ENCODE measurements at places on chromosomes 12 and 14.

DNA sequence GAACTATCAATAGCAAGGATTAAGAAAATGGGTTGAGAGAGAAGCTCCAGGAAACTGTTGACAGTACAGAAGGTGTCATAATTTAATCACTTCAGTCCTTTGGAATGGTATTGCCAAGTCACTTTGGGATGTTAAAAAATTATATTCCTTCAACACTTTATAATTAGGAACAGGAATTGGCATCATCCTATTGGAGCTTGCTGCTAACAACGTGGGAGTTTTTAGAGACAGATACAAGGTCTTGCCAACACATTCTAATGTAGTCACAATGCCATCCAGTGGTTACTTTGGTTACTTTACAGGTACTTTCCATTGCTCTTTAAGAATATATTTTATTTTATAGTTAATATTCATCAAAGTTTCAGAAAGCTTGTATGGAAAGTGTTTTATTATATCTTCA lies 310.1 kb downstream of the SYT1 start:
- no peak for DNase-seq

DNA sequence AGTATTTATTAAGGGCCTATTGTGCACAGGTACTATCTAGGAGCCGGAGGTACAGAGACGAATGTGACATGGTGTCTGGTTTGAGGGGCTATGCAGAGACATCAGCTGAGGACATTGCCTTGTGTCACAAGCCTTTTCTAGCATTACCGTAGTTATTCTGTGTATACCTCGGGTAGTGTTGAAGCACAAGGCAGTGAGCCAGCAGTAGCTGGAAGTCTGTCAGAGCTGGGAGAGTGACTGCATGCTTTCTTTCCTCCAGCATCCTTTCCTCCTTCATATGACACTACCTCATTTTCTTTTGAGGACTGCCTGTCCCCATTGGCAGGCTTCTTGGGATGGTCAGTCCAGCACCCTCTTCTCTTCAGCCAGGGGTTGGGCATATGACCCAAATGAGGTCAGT lies 77.0 kb downstream of the POLR3B start:
- no peak for DNase-seq

- no peak for DNase-seq
Measured at GRCh38 chr14:97848317-97848980, 1051.3 kb downstream of the VRK1 start.

DNA sequence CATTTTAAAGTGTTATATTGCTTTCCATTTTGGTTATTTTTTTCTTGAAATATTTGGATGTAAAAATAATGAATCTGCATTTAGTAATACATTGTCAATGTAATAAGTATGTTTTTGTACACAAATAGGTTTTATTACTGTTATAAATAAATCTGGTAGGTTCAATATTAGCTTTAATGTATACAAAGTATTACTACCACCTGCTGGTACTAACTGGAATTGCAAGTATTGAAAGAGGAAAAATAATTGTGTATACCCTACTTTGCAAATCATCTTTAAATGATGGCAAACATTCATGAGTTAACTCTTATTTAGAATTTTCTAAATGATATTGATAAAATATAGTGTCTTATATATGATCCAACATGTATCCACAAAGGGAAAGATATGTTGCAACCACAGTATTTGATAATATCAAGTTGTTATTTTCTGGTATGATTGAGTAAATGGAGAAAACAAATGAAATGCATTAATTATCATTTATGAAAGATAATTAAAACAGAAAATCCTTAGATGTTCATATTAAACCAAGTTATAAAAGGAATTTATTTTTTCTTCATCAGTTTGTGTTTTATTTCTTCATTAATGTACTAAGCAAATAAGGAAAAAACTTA lies 3.2 kb downstream of the OR4K2 start:
- DNase-seq, result no peak

DNA sequence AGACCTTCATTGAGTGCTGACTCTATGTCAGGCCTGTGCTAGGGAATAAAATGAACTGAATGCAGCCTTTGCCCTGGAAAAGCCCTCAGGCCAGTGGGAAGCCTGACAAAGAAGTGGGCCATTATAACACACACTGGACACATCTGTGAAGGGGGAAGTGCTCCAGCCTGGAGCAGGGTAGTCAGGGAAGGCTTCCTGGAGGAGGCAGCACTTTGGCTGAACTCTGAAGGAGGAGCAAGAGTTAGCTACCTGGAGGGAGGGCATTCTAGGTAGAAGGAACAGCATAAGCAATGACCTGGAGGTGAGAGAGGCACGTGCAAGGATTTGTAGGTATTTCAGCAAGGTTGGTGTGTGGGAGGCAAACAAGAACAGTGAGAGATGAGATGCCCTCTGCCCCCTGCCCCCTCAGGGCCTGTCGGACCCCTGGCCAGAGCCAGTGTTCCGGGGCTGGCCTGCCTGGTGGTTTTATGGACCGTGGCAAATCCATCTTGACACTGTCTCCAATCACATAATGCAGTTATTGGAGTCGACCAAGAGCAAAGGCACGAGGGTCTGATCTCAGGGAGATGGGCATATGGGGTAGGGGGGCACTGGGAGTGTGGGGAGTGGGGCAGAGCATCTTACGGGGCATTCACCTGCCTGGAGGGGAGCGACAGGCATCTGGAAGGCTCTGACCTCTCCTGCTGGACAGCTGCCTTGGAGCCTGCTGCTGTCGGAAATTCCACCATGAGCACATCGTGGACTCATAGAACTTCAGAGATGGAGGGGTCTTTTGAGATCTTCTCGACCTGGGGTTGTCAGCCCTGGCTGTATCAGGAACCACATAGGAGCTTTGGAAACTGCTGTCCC lies 2.7 kb upstream of the FAM222A start:
- DNase-seq, result no peak

GRCh38 chr12:2677142-2677880 lies 117.5 kb upstream of the FKBP4 start:
- no peak for DNase-seq

- DNase-seq, result no peak
Measured at GRCh38 chr12:88896958-88897357, 316.7 kb upstream of the KITLG start.

- no peak for DNase-seq
Measured at GRCh38 chr14:81096656-81097055, 124.1 kb downstream of the GTF2A1 start.

GRCh38 chr14:91375720-91376452 lies 41.7 kb downstream of the CCDC88C start:
- no peak for DNase-seq

DNA sequence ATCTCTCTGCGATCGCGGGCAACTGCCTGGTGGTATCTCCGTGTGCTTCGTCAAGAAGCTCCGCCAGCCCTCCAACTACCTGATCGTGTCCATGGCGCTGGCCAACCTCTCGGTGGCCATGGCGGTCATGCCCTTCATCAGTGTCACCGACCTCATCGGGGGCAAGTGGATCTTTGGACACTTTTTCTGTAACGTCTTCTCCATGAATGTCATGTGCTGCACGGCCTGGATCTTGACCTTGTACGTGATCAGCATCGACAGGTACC lies 1.6 kb upstream of the HEBP1 start:
- DNase-seq, result no peak

- DNase-seq, result no peak
Measured at GRCh38 chr12:46556819-46557524, 184.4 kb upstream of the SLC38A2 start.

DNA sequence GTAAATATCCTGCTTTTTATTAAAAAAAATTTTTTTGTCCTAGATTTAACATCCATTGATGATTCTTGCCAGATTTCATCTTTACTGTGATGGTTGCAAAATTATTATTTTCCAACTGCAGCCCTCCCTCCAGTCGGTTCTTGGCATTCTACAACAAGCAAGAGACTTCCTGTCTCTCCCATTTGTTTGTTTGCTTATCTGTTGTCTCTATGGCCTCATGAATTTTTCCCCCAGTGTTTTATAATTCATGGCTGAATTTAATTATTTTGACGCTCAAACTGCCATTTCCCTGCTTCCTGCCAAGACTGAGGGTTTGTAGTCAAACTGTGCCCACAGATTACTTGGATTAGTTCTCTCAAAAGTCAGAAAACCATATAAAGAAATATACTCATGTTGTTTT lies 25.9 kb downstream of the CGRRF1 start:
- no peak for DNase-seq

DNA sequence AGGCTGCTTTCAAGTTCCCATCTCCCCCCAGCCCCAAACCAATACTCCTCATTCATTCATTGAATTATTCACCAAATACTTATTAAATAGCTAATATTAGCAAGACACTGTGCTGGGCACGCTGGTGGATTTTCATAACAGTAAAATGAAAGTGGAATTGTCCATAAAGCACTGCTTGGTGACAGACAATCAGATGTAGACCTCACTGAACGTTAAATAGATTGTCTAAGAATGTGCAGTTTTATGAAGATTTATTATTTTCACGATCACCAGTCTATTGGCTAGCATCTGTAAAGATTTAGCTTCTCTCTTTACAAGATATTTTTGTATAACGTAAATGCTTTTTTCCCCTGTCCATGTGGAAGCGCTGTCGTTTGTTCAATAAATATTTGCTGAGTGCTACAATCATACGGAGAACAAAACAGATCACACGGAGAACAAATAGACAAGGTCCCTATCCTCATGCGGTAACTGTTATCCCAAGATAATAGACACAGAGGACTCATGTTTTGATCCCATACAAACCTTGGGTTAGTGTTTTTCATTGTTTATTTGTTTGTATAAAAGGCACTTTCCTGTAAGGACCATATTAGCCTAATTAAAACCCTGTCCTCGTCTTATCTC lies 397.6 kb downstream of the BCAT1 start:
- DNase-seq, result no peak

- DNase-seq, result no peak
Measured at GRCh38 chr14:32697114-32697513, 241.6 kb upstream of the NPAS3 start.

DNA sequence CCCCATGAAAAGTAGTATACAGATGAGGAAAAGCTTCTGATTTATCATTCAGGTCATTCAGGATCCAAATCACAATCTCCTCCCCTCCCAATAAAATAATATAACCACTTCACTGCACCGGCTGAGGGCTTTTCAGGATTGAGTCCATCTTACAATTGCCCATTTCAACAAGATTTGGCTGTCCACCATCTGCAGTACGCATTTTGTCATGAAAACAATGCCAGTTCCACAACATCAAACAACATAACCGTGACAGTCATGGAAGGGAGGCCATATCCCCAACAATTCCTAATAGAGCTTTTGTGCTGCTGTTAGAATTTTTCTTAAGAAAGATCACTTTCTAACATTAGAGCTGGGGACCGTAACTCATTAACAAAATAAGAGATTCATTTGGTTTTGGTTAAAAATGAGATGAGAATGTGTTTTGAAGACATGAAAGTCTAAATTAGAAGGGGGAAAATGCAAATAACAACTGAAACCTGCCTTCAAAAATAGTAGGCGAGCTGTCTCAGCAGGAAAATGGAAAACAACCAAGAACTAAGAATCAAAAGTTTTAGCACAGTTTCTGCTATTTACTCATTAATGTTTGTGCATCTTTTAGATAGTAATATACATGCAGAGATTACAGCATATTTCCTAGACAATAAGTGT lies 38.3 kb upstream of the TMTC2 start:
- no peak for DNase-seq

Data from stimulated activated CD4-positive, alpha-beta T cell treated with anti-CD3 and anti-CD28 coated beads, Interleukin-1b, Interleukin-23, amount 100 ng/mL, for 24 hours (primary cell).